ENCODE measurements at places on chromosomes 2 and 18.

- DNase-seq = no peak
These were observed 135.1 kb upstream of the CTDP1 start for GRCh38 chr18:79544386-79544963.

DNA sequence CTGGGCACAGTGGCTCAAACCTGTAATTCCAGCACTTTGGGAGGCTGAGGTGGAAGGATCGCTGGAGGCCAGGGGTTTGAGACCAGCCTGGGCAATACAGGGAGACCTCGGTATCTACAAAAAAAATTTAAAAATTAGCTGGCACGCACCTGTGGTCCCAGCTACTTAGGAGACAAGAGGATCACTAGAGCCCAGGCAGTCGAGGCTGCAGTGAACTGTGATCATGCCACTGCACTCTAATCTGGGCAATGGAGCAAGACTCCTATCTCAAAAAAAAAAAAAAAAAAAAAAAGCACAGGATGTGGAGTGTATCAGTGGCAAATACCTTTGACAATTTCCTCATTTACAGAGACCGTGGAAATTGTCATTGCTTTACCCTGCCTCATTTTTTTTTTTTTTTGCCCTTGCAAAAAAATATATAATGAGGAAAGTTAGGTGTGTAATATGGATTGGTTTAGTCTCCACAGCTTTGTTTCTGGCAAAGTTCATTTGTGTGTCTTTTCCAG is 20.9 kb upstream of the PPP1CB start:
- DNase-seq = no peak

GRCh38 chr2:196166876-196167275 is 4.5 kb downstream of the STK17B start:
- DNase-seq = no peak

- no peak for DNase-seq
These were observed 104.5 kb upstream of the MCFD2 start for GRCh38 chr2:47019961-47020681.

DNA sequence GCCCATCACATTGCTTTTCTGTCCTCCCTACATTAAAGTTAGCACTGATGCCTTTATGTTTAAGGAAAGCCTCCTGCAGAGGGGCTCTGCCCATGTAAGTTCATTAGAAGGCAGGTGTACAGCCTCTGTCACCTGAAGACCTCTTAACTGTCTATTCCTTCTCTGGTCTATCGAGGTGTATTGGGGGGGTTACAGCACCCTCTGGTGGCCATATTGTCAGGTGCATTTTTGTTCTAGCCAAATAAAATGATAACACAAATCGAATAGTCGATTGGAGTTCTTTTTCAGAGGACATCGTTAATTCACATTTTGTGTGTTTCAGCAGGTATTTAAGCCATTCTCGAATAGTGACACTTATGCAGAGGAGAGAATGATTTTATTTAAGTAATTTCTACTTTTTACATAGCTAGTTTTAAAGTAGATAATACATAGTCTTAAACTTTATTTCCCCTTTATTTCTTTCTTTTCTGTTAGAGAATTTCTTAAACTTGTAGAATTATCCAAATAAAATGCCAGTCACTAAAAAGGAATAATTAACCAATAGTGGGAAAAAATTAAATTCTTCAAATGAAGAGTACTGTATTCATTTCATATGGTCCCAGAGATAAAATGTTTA is 136.8 kb downstream of the NEDD4L start:
- DNase-seq = peak; percentile 54

GRCh38 chr2:191983186-191983585 is 136.3 kb upstream of the CAVIN2 start:
- DNase-seq = no peak

DNA sequence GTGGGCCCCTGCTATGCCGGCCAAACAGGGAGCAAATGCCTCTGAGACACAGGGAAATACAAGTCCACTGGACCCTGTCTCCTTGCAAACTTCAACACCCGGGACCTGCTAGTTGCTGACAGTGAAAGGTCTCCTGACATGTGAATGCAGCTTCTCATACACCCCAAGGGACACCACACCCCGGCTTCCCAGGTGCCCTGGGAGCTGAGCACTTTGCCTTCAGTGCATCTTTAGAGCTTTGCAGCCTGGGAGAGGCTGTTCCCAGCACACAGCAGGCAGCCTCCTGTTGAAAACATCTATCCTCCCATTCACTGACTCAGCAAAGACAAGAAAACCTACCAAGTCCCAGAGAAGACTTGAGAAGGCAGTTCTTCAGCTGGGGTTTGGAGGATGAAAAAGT is 143.4 kb downstream of the COL6A3 start:
- no peak for DNase-seq

DNA sequence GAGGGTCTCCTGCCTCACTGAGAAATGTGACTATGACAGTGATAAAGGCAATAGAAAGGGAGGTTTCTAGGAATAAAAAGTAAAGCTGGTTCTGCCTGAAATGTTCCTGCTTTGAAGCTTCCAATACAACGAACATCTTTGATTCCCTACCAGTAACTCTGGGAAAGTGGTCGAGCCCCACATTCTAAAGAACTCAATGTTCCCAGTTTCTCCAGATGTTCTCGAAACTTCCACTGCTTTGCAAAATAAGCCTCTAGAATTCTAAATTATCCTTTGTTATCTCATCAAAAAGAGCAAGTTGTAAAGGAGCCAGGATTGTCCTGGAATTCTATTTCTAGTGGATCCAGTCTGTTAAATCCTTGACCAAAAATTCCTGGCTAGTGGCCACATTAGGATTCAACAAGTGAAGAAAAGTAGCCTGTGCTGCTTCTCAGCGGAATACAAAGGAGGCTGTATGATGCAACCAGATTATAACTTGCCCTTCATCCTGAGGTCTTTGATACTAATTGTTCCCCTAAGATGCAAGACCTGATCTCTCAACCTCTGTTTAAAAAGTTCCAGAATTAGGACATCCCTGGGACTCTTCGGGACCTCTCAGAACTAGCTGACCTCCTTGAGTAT is 8.4 kb downstream of the SCN7A start:
- DNase-seq = no peak

GRCh38 chr18:62030091-62030985 is 137.5 kb upstream of the RNF152 start:
- no peak for DNase-seq

DNA sequence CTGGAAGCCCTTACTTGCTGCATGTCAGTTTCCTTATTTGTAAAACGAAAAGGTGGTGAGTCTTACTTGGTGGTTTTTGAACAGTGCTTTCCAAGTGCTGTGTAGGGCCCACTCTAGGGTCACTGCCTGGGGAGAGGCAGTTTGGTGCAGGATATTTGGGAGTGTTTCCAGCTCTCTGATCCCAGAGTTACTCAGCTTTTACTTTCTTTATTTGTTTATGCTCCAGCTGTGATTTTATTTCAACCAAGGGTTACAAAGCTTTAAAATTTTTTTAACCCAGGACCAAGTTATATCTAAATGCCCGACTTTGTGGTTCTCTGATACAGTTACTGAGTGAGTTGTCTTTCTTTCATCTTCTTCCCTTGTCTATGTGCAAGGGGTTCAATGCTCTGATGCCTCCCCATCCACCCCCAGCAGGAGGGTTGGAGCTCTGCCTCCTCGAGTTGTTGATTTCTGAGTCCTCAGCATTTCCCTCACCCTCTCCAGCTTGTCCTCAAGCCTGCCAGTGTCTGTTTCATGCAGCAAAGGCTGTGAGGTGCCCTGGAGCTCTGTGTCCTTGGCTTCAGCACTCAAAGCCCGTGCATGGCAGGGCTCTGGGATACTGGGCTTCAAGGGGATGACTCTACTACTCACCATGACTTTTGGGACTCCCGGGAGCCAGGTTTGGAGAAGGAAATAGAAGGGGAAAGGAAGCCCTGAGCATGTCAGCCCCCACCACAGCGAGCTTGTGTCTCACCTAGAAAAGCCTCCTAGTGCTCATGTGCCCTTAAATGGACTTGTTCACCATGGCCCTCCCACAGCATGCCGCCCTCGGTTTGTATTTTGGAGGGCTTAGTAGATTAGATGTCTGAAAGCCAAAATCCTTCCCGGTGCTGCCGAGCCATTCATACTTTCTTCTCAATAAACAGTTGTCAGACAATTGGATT is 236.8 kb downstream of the SETBP1 start:
- no peak for DNase-seq

DNA sequence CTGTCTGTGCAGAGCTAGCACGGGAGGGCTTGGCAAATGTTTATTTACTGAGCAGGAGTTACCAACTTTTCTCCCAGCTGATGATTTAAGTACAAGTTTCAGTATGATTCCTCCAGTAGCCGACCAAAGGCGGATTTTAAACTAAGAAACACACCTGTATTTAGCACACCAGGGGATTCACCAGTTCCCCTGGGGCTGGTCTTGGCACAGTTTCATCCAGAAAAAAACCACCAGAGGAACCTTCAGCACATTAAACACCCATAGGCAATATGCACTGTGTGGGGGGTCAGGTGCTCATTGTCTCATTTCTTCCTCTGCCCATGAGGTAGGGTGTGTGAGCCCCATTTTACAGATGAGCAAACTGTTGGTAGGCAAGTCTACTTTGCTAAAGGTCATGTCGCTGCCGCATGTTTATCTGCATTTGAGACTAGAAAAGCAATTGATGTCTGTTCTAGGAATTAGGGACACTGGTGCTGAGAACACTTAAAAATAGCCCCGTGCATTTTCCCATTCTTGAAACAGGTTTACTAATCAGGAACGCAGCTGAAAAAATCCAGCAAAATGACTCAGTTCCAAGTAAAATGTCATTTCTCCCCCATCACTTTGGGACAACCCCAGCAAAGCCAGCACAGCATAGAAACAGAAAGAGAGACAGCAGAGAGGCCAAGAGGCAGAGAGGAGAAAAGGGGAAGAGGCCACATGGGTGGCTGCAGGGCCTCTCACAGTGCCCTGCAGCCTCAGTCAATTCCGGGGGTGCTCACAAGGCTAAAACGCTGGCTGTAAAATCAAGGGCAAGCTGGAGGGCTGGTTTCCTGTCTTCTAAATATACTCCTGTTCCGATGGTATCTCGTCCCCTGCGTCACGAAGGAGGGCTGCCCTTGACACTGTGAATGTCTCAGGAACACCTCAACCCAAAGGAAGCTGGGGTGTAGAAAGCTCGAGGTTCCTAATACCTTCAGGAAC is 166.8 kb upstream of the ID2 start:
- DNase-seq = peak; percentile 35

- DNase-seq = no peak
These were observed 49.9 kb upstream of the TAF1B start for GRCh38 chr2:9793156-9793917.

- DNase-seq = no peak
These were observed 359.9 kb downstream of the DSC3 start for GRCh38 chr18:30682672-30683071.

- DNase-seq = no peak
These were observed 73.1 kb upstream of the CXCR4 start for GRCh38 chr2:136191041-136191440.

- DNase-seq = no peak
These were observed 14.8 kb downstream of the TIMM21 start for GRCh38 chr18:74163019-74163660.

DNA sequence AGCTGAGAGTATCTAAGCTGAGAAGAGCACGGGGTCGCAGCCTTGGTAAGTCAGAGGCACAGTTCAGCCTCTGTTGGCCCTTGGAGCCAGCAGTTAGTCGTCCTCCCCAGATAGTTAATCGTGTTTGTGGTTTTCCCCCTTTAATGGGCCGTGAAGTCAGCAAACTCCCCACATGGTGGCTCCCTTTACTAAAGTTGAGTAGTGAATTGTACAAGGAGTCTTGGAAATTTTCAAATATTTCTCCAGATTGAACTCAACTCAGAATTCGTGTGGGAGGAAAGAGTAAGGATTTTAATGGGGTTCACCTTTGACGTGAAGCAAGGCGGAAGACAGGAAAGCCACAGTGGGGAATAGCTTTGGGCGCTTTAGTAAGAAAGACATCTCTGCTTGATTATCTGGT is 2.4 kb upstream of the ADCYAP1 start:
- DNase-seq = no peak

DNA sequence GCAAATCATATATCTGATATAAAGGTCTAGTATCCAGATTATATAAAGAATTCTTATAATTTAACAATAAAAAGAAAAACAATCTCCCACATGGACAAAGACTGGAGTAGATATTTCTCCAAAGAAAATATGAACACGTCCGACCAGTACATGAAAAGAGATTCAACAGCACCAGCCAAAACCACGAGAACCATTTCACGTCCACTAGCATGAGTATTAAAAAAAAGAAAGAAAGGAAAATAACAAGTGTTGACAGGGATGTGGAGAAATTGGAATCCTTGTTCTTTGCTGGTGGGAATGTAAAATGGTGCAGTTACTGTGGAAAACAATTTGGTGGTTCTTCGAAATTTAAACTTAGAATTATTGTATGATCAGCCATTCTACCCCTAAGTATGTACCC is 432.7 kb upstream of the TRIB2 start:
- DNase-seq = no peak

DNA sequence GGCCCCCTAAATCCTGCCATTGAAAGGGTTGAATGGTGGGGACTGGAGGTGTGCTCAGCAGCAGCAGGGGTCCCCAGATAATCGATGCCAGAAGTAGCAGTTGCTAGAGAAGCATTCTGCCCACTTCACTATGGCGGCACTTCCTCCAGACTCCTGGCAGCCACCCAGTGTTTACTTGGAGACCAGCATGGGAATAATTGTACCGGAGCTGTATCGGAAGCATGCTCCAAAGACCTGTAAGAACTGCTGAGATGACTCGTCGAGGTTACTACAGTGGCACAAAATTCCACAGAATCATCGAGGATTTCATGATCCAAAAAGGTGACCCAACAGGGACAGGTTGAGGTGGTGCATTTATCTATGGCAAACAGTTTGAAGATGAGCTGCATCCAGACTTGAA is 11.0 kb upstream of the GAREM2 start:
- DNase-seq = no peak

GRCh38 chr18:52897611-52898484 is 557.9 kb downstream of the DCC start:
- no peak for DNase-seq

- DNase-seq = no peak
These were observed 131.2 kb upstream of the TTC39C start for GRCh38 chr18:23883277-23883790.

- no peak for DNase-seq
These were observed 54.7 kb downstream of the ST6GAL2 start for GRCh38 chr2:106831241-106831640.

GRCh38 chr2:165909466-165909865 is 44.1 kb downstream of the TTC21B start:
- no peak for DNase-seq

GRCh38 chr2:154507186-154507585 is 191.3 kb upstream of the KCNJ3 start:
- no peak for DNase-seq

DNA sequence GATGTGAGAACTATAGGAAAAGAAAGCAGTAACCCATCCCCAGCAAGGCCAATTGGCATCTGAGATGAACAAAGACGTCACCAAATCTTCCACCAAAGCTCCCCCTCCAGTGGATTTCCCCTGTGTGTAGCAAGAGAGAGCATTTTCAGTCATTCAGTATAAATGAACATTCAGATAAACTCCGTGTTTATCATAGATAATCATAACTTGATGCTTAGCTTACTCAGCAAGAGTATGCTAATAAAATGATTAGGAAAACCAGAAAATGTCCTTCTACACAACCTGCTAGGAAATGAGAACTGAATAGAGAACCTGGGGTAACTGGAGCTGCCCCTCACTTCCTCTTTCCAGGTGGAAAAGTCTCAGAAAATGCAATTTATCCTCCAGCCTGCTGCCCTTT is 198.0 kb upstream of the CCDC150 start:
- DNase-seq = no peak

- no peak for DNase-seq
These were observed 139.4 kb upstream of the GLI2 start for GRCh38 chr2:120596191-120596811.

- no peak for DNase-seq
These were observed 461.3 kb upstream of the FANCL start for GRCh38 chr2:58702302-58702885.

- DNase-seq = no peak
These were observed 44.9 kb downstream of the TMEM37 start for GRCh38 chr2:119476301-119477112.

GRCh38 chr2:239412905-239413603 is 12.2 kb upstream of the HDAC4 start:
- DNase-seq = no peak

Measured in stimulated activated CD4-positive, alpha-beta T cell treated with anti-CD3 and anti-CD28 coated beads, TNF-alpha, amount 100 ng/mL, for 24 hours (primary cell).